NCI-H82 (cell line): ENCODE measurements at places on chromosomes 7 and 10.

DNA sequence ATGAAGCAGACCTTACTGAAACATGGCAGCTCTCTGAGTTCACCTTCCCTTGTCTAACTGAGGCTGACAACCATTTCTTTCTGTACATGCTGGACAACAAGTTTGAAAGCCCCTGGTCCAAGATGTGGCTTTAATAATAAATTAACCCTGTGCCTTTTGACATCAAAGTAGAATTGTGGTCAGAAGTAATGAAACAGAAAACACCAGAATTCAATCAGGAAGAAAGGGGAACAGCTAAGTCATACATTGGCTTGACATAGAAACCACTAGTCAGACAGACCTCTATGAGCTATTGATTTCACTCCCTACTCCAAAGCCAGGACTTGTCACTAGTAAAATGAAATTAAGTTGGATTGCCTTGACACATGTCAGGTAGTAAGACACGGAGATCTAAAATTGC is 175.2 kb upstream of the ASAH2 start:
- no peak for DNase-seq

DNA sequence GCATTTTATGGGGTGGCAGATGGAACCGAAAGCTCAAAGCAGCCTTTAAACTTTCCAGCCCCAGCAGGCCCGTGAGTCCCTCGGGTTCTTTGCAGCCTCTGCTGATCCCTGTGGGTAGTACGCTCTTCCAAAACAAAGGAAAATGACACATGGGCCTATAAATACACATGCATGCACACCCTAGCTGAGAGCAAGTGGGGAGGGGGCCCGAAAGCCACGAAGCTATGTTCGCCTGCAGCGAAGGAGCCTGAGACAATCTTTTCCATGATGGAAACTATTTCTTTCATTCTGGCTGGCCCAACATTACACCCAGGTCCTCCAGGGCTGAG is 32.2 kb downstream of the CALML5 start:
- no peak for DNase-seq

GRCh38 chr10:120607016-120607709 is 150.1 kb downstream of the PLPP4 start:
- DNase-seq, result no peak

- no peak for DNase-seq
Observed at GRCh38 chr7:125126376-125126775, 196.8 kb upstream of the POT1 start.

DNA sequence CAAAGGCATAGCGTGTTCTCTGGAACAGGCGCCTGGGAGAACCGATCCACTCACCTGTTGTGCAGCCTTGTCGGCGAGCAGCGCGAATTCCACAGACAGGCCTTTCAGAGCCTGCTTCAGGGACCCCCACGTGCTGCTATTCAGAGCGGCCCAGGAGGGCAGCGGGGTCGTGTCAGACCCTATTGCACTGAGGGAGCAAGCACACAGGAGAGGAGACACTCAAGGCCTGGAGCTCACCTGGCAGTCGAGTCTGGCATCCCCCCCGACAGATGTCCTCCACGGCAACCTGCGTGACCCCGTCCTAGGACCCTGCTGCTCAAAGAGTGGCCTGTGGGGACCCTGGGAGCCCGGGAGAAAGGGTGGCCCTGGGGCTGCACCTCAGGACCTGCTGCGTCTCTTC is 21.1 kb downstream of the NUDT1 start:
- DNase-seq, result no peak

GRCh38 chr7:120876922-120877321 is 19.0 kb upstream of the TSPAN12 start:
- no peak for DNase-seq

- DNase-seq, result no peak
Observed at GRCh38 chr10:112956631-112957350, 6.7 kb downstream of the TCF7L2 start.

DNA sequence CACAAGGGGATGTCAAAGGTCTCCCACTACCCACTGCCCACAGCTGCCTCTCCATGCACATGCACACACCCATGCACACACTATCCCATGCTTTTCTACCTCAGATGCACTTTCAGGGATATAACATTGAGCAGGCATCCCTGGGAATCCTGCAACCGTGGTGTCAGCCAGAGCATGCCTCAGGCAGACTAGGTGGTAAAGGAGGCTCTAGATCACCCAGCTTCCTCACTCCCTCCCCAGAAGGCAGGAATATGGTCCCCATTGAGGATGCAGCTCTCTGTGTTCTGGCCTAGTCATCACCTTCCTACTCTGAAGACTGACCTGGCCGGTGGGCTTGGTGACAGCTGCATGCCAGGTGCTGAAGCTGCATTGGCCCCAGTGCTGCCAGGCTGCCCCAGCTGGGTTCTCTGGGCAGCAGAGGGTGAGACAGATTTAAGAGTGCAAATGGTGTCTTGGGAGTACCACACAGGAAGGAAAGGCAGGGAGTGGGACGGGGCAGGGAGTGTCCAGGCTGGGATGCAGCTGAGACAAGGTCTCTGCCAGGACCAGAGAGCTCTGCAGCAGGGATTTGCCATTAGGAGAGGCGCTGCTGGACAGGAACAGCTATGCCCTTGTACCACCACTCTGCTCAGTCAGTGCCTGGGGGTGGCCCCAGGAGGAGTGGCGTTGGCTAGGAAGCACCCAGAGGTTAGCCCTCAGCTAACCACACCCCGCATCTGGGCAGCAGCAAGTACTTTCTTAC is 53.4 kb upstream of the GDF10 start:
- no peak for DNase-seq

- DNase-seq, result no peak
Observed at GRCh38 chr10:116268976-116269375, 4.0 kb downstream of the GFRA1 start.

DNA sequence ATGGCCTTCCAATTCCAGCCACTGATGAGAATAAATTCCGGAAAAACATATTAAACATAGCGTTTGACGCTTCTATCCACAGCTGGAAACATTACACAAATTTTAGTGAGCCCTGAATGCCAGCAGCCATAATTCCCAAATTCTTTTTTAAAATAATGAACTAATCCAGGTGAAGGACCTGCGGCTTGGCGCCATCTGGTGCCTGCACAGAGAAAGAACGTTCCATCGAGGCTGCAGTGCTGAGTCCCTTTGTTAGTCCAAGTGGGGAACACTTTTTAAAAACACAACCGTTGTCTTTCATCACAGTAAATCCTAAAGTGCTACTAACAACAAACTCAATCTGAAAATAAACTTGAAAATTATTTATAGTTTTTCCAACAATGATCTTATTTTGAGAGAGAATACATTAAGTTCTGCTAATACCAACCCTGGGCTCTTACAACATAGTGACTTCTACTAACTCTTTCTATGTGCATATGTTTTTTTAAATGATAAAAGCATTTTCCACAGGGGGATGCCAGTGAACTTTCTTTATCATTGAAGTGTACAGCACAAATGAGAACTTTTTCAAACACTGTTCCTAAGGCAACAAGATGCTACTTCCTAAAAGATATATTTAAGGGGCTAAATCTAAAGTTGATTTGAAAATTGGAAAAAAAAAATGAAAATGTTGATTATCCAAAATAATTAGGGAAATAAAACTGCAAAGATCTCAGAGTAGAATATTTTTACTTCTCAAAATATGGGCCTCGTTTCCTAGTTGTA is 166.9 kb upstream of the RNF32 start:
- DNase-seq, result peak; percentile 40

DNA sequence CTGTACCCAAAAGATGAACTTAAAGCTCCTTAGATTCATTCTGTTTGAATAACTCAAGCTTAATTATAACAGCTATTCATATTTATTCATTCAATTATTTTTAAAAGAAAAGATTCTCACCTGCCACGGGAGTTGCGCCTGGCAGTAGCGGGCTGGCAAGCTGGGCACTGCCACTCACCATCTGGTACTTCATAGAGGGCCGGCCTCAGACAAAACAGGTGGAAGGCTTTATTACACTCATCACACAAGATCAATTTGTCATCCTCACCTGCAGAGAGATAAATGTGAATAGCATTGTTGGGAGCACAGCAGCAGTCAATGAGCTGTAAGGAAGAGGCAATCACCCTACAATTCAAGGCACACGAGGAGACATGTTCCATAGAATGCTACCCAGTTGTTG is 15.8 kb downstream of the FZD9 start:
- no peak for DNase-seq

- DNase-seq, result no peak
Observed at GRCh38 chr7:24705461-24705954, 51.8 kb downstream of the GSDME start.

- DNase-seq, result peak; percentile 21
Observed at GRCh38 chr7:64180989-64181388, 26.0 kb upstream of the ZNF735 start.

GRCh38 chr10:45505311-45505710 is 131.3 kb downstream of the ALOX5 start:
- DNase-seq, result peak; percentile 77

GRCh38 chr10:30313579-30314350 is 35.3 kb downstream of the MTPAP start:
- no peak for DNase-seq

DNA sequence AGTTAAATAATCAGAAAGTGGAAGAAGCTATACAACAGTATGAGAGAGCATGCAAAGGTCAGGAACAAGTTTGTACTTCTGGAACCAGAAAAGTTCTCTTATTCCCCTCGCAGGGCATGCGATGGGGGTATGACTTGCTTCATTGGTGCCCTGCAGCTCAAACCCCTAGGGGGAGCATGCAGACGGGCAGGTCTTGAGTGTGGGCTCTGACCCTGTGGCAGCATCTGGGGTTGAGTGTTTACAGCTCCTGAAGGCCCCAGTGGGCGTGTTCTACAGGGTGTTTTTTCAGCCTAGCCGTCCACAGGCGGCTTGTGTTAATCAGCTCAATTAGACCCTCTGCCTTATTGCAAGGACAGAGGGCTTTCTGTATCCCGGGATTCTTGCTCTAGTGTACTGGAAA is 44.5 kb downstream of the KIF20B start:
- peak; percentile 17 for DNase-seq

GRCh38 chr7:74417419-74417971 is 36.2 kb upstream of the GTF2IRD1 start:
- DNase-seq, result peak; percentile 81

GRCh38 chr10:117096599-117097201 is 41.4 kb downstream of the VAX1 start:
- DNase-seq, result peak; percentile 77

GRCh38 chr7:139960157-139960556 is 102.6 kb downstream of the PARP12 start:
- DNase-seq, result no peak

DNA sequence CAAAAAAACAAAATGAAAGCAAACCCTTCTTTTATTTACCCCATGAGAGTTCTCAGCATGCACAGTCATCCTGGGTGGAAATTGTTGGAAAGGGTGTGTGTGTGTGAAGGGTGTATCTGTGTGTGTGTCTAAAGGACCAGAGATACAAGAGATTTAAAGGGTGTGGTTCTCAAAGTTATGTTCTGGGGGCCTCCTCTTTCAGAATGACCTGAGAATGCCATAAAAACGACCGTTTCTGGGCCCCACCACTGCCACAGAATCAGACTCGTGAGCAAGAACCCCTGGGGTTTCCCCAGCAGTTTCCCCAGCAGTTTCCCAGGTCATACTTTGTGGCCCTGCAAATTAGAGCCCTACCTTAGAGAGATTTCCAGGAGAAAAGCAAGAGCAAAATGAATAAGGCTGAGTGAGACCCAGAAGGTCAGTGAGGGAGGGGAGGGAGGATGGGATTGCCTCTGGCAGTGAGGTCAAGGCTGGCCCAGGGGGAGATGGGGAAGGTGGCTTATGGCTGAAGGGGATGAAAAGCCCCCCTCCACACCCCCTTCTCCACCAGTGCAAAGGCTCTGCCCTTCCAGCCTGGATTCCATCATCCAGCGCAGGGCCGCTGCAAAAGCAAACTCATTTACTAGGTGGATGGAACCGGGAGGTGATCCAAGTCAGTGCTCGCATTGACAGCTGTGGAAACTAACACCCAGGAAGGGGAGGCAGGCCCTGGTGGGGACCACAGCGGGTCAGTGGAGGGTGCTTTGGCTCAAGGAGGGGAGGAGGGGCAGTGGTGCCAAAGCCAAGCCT is 10.2 kb downstream of the PYROXD2 start:
- no peak for DNase-seq

DNA sequence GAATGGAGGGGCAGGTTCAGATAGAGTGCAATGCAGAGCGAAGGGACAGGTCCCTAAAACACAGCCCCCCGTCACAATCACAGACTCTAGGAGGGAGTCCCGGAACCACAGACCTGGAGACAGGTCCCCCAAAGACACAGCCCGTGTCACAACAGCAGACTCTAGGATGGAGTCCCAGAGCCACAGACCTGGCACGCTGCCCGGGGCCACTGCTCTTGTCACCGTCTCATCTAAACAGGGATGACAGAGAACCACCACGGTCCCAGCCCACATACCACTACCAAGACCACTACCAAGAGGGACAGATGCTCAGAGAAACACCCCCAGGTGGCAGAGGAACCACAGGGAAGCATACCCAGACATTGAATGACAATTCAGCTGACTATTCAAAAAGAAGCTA is 183.9 kb downstream of the TCERG1L start:
- DNase-seq, result no peak

- no peak for DNase-seq
Observed at GRCh38 chr7:36916619-36917018, 192.3 kb upstream of the AOAH start.

- peak; percentile 49 for DNase-seq
Observed at GRCh38 chr10:93746844-93747284, 10.9 kb upstream of the LGI1 start.

- DNase-seq, result no peak
Observed at GRCh38 chr7:56218510-56218909, 102.3 kb upstream of the NUPR2 start.

GRCh38 chr10:25175527-25176420 is 973 bp downstream of the GPR158 start:
- peak; percentile 31 for DNase-seq

GRCh38 chr10:115992236-115992986 is 280.6 kb downstream of the GFRA1 start:
- DNase-seq, result no peak

- no peak for DNase-seq
Observed at GRCh38 chr7:129375141-129375938, 58.9 kb upstream of the STRIP2 start.

GRCh38 chr7:112753298-112753697 is 36.9 kb downstream of the TMEM168 start:
- DNase-seq, result no peak

GRCh38 chr7:139328375-139328774 is 12.8 kb upstream of the FMC1 start:
- DNase-seq, result peak; percentile 14

GRCh38 chr10:15265056-15265455 is 96.6 kb upstream of the NMT2 start:
- DNase-seq, result no peak

DNA sequence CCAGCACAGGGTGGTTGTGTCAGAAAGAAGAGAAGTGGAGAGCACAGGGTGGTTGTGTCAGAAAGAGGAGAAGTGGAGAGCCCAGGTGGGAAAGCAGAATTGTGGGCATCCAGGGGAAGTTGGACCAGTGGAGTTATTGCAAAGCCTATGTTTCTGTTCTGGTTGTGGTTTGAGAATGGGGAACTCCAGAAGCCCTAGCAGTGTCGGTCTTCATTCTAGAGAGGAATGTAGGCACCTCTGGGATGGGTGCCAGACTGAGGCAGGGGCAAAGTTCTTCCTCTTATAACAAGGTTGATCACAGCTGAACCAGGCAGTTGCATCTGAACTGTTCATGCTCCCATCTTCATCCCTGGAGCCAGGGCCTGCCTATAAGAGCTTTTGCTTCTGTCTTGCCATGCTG is 954 bp downstream of the FSCN3 start:
- no peak for DNase-seq

- DNase-seq, result peak; percentile 74
Observed at GRCh38 chr7:43692582-43693373, 36.5 kb downstream of the COA1 start.

- DNase-seq, result no peak
Observed at GRCh38 chr10:133400624-133401424, 6.9 kb downstream of the MTG1 start.
